ENCODE measurements at places on chromosomes 12 and 14.
A peak's percentile ranks its signal among the peaks of the same experiment; 100 is the strongest.

- DNase-seq, result no peak
Observed at GRCh38 chr12:80936353-80936641, 1.4 kb downstream of the LIN7A start.

DNA sequence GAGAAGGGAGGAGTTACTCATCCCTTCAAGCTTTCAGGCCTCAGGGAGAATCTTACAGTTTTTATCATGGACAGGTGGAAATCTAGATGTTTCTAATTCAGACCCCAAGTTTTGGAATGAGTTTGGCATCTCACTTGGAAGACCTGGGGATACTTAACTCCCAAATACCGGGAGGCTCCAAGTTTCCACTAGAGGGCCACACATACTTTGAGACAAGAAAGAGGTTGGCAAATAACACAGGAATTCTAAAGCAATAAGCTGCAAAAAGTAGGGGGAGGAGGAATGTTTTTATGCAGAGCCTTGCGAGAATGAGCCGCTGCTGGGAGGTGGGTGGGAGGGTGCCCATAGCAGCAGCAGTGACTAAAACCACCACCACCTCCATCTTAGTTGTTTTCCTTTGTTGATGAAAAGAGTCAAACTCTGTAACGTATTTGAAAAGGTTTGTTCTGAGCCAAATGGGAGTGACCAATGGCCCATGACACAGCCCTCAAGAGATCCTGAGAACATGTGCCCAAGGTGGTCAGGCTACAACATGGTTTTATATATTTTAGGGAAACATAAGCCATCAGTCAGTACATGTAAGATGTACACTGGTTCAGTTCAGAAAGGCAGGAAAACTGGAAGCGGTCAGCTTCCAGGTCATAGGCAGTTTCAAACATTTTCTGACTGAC is 34.2 kb upstream of the RNASE1 start:
- DNase-seq, result no peak

DNA sequence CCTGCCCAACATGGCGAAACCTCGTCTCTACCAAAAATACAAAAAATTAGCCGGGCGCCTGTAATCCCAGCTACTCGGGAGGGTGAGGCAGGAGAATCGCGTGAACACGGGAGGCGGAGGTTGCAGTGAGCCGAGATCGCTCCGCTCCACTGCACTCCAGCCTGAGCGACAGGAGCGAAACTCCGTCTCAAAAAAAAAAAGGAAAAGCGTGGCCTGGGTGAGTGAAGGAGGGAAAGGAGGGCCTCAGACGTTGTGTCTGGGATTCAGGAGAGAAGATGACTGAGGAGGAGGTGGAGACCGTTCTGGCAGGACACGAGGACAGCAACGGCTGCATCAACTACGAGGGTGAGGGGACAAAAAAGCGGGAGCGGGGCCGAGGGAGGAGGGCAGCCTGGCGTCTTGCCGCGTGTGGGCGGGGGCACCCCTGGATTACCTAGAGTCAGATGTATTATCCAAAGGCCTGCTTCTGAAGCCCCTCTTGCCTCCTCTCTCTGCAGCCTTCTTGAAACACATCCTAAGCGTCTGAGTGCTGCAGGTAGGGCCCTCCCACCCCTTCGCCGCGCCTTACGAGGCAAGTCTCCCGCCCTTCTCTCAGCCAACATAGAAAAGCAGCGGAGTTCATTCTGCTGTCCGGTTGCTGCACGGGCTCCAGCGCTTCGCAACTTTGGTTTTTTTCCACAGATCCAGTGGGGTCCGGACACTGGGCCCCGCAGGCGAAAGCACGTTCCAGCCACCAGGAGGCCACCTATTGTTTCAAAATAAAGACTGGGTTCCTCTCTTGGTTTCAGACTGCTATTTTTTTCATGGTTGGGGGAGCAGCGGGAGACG is 744 bp upstream of the MYL6 start:
- peak; percentile 70 for DNase-seq

DNA sequence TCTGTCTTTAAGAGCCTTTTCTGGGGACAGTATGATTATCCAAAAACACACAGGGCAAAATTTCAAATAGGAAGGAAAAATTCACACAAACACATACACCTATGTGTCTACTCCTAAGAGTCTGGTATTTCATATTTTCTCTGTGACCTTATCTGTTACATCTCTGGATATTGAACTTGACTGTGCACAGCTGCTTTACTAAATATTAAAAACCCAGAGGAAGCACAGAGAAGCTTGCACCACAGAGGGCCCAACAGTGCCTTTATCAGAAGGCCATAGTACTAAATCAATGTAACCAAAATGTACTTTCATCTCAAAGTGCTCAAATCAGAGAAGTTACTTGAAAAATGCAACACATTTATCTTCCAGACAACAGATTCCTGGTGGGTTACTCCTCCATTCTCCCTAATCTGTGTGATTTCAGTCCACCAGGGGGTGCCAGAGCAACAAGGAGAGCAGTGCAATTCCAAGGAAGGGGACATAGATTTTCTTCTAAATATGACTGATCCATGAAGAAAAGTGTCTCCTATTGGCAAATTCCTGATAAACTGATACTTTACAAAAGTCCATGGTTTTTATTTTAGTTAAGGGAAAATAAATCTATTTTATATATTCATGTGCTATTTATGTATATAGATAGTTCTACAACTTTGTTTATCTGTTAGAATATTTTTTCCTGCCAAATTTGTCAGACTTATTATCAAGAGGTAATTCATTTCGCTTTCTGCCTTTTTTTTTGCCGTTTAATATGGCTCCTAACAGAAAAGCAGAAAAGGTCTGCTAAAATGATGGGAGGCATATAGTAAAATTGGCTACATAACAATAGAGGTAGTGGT is 617.6 kb downstream of the LRFN5 start:
- peak; percentile 10 for DNase-seq

DNA sequence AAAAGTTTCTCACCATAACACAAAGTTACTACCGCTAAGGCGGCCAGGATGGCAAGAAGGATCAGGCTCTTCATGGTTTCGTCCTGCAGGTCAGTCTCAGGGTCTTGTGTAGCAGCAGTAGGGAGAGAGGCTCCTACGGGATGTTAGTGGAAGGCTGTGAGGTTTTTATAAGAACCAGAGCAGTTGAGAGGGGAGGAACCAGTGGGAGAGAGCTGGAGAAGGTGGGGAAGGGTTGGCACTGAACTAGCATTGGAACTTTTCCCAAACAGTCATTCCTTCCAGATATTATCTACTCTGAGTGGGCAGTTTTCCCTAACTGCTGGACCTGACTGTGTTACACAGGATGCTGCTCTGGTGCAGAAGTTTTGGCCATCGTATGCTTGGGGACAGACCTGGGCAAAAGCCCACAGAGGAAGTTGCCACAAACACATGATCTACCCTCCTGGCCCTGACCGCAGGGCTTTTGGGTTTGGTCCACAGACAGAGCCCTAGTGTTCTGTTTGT is at the start of gene MGP:
MGP (minus strand) TSS at position 137 of the 504 bp plus-strand sequence; CDS start at position 74, 63 bp downstream.
- DNase-seq, result no peak

DNA sequence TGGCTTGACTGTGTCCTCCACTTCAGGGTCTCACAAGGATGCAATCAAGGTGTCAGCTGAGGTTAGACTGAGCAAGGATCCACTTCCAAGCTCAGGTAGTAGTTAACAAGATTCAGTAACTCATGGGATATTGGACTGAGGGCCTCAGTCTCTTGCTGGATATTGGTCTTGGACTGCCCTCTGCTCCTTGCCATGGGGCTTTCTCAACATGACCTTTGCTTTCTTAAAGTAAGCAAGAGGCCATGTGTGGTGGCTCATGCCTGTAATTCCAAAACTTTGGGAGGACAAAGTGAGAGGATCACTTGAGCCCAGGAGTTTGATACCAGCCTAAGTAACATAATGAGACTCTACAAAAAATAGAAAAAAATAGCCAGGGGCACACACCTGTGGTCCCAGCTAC is 231.3 kb upstream of the AMIGO2 start:
- no peak for DNase-seq

- DNase-seq, result no peak
Observed at GRCh38 chr12:80068173-80068572, 31.2 kb upstream of the OTOGL start.

- DNase-seq, result no peak
Observed at GRCh38 chr12:25347716-25348592, 97.2 kb upstream of the KRAS start.

DNA sequence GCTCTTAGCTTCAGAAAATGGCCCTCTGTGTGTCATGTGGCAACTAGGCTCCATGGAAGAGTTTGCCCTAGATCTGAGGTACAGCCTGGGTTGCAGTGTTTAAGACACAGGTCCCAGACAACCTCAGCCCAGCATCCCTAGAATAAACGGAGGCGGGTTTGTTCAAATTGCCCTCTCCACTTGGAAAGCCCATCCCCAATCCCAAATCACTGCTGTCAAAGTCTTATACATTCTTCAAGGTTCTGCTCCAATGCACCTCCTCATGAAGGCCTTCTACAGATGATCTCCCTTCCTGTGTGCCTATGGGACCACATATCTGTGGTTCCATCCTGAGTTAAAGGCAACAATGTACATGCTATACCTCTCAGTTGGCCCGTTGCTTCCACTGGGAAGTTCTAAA is 289.8 kb downstream of the DPF3 start:
- DNase-seq, result no peak

DNA sequence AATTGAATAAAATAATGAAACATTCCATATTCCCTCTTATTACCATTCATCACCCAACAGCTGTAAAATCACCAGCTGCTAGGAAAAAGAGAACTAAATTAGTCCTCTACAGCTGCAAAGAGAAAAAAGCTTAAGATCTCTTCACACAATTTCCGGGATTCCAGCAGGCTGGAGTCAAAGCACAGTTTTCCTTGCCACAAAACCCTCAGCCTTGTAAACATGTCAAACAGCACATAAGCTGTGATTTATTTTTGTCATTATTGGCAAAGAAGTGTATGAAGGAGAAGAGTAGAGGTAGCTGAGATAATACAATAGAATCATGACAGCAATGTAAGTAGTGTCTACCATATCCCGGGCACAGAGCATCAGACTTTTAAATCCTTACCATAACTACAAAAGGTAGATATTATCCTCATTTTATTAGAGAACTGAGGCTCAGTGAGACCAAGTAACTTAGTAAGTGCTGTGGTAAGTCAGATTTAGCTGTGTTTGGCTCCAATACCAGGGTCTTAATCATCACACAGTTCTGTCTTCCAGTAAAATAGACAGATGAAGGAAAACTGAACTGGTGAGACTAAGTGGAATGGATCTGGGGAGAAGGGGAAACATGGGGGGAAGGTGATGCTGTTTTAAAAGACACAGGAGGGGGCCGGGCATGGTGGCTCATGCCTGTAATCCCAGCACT is 57.3 kb downstream of the NTN4 start:
- DNase-seq, result no peak

GRCh38 chr12:93116632-93117031 is 187.5 kb upstream of the EEA1 start:
- DNase-seq, result no peak

DNA sequence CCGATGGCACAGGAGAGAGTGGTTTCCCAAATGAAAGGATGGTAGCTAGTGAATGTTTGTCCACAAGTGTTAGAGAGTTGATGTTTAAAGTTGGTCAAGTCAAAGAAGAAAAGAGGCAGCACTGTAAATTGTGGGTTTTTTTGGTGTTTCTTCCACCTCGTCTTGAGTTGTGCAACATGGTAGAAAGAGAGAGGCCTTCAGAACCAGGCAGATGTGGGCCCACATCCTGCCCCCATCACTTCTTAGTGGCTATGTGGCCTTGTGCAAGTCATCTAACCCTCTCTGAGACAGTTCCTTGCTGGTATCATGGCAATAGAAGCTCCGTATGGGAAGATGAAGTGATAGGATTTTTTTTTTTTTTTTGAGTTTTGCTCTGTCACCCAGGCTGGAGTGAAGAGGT is 60.8 kb downstream of the NDUFA12 start:
- DNase-seq, result no peak

- no peak for DNase-seq
Observed at GRCh38 chr12:64691227-64691794, 67.9 kb downstream of the GNS start.

GRCh38 chr12:76449583-76449982 is 101.4 kb upstream of the BBS10 start:
- no peak for DNase-seq

- no peak for DNase-seq
Observed at GRCh38 chr12:6360080-6360571, 15.2 kb downstream of the SCNN1A start.

DNA sequence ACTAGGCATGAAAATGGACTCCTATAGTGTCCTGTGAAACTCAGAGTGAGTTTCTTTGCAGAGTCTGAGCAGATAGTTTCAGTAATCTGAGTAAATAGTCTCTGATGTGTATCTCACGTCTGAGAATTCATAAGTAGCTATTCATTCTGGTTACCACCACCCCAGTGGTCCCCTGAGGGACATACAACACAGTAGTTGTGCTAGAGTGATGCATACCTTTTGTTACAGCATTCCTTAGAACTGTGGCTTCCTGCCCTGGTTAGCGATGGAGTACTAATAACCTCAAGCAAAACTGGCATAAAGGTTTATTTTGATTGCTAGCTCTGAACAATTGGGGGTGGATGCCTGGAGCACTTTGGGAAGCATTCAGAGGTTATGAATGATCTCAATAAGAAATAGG is 114.7 kb downstream of the DAAM1 start:
- no peak for DNase-seq

- DNase-seq, result no peak
Observed at GRCh38 chr14:34170882-34171281, 220.0 kb upstream of the EGLN3 start.

DNA sequence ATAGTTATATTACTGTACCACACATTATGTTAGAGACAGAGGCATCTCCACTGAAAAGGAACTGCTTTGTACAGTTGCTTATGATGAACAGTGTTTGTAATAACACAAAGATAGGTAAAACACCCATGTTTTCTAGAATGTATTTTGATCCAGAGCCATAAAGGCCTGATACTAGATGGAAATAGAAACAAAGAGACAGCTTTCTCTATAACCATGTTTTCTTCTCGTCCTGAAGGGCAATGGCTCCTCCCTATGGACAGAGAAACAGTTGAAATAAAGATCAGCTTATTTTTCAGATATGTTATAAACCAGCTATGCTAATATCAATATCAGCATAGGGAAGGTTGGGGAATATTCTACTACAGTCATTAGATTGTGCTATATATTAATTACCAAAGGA is 109.2 kb downstream of the ATXN7L3B start:
- DNase-seq, result no peak

GRCh38 chr12:123391546-123392343 is 7.8 kb downstream of the KMT5A start:
- DNase-seq, result no peak

GRCh38 chr12:65449400-65449799 is 170.9 kb downstream of the MSRB3 start:
- no peak for DNase-seq

- DNase-seq, result no peak
Observed at GRCh38 chr12:128815779-128816642, 7.7 kb downstream of the SLC15A4 start.
